ENCODE measurements at places on chromosomes 16 and 17. TPM values are rescaled to one million over a fixed set of nuclear protein-coding genes. Genes with fewer than 3 reads are reported as not detected.

GCGR gene
- not detected for total RNA-seq

TP53TG3C gene
- 0.55 TPM for total RNA-seq

BRD7 gene
- 87.7 TPM for total RNA-seq

DNA sequence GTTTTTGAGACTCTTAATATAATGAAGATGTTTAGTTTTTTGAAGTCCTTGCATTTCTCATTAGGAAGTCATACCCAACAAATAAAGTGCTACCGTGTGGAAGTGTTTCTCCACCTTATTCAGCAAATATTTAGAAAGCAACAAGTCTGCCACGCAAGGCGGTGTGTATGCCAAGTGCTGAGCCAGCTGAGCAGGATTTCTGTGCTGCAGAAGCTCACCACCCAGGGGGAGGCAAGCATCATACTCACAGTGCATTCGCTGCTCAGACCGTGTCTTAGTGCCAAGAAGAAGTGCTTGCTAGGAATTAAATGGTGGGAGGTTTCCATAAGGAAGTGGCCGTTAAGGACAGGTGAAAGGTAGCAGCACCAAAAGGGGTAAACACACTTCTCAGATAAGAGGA, 111.2 kb downstream of the ARHGAP44 start:
- H3K27me3 ChIP-seq, result peaks cover 5% of the 10 kb centered on the region
- no peak overlapping the region for H3K4me3 ChIP-seq
- H3K4me1 ChIP-seq, result no peaks in the 10 kb centered on the region
- no peak for DNase-seq
- H3K36me3 ChIP-seq, result no peaks in the 10 kb centered on the region

DNA sequence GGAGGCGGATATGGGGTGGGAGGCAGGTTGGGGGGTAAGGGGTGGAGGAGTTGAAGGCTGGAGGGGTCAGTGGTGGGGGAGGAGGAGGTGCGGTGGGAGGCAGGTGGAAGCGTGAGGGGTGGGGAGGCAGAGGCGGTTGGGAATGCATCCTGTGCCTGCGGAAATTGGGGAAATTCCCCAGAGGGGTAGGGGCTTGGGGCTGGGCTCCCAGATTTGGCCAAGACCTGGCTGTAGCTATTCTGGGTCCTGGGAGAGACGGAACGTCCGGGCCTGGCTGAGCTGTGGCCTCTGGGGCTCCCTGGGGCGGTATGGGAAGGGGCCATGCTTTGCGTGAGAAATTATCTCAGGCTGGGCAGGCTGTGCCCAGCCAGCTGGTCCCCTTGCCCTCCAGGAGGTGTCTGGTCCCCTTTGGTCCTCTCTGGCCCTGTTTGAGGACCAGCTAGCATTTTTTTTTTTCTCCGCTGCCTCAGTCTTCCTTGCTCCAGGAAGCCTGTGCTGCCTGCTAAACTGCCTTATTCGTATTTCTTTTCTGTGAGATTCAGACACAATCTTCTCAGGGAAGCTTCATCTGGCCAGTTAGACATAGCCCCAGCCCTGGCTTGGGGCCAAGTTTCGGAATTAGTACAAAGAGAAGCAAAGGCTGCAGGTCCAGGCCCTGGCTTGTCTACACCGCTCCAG, 7.3 kb upstream of the TRPV2 start:
- peaks cover 9% of the 10 kb centered on the region for H3K27me3 ChIP-seq
- H3K4me3 ChIP-seq, result no peak overlapping the region
- no peaks in the 10 kb centered on the region for H3K36me3 ChIP-seq
- peak; percentile 48 for DNase-seq

Measured in activated CD4-positive, alpha-beta T cell treated with anti-CD3 and anti-CD28 coated beads for 36 hours (primary cell).